A549 treated with Mapracorat at 1 μM for 4 hours (cell line): ENCODE measurements at places on chromosomes 3 and 15. TPM values are rescaled to one million over a fixed set of nuclear protein-coding genes. Genes with fewer than 3 reads are reported as not detected.

The CYP11A1 gene
- not detected in 5 replicates for total RNA-seq

The STRIT1 gene
- total RNA-seq = not detected in 5 replicates

The TMED3 gene
- total RNA-seq = 155 to 196 TPM (median 194 TPM) in 5 replicates

The CNBP gene
- total RNA-seq = 344 to 361 TPM (median 350 TPM) in 5 replicates

The DUOXA2 gene
- total RNA-seq = not detected in 5 replicates

The SPINK8 gene
- not detected in 5 replicates for total RNA-seq

The RPSA gene
- 2,637 to 2,714 TPM (median 2,658 TPM) in 5 replicates for total RNA-seq

The TIMP4 gene
- 10.0 to 14.3 TPM (median 11.9 TPM) in 5 replicates for total RNA-seq

The A4GNT gene
- not detected in 5 replicates for total RNA-seq

The MRPL47 gene
- total RNA-seq = 35.4 to 44.4 TPM (median 37.7 TPM) in 5 replicates

The LRTM1 gene
- total RNA-seq = not detected in 5 replicates

The P2RY1 gene
- 0.35 to 0.52 TPM (median 0.49 TPM) in 5 replicates for total RNA-seq

The ACKR2 gene
- total RNA-seq = 0.09 to 0.22 TPM in 2 of 5 replicates, not detected in the others

The GCSAM gene
- not detected in 5 replicates for total RNA-seq

The ZBTB38 gene
- 57.7 to 94.9 TPM (median 79.1 TPM) in 5 replicates for total RNA-seq

The THBS1 gene
- 36.1 to 61.3 TPM (median 47.5 TPM) in 5 replicates for total RNA-seq

The MELTF gene
- 43.8 to 67.7 TPM (median 59.5 TPM) in 5 replicates for total RNA-seq

The RASGRF1 gene
- total RNA-seq = 0.19 to 0.42 TPM (median 0.39 TPM) in 5 replicates

The NEK10 gene
- 0.56 to 1.1 TPM (median 0.74 TPM) in 5 replicates for total RNA-seq

The SCG3 gene
- total RNA-seq = 0.06 to 0.08 TPM (median 0.07 TPM) in 4 of 5 replicates, not detected in the other

The PROS1 gene
- total RNA-seq = 9.8 to 13.3 TPM (median 11.4 TPM) in 5 replicates
